Renal pelvis (tissue), 12 donors: ENCODE measurements at places on chromosomes 11 and 22.

DNA sequence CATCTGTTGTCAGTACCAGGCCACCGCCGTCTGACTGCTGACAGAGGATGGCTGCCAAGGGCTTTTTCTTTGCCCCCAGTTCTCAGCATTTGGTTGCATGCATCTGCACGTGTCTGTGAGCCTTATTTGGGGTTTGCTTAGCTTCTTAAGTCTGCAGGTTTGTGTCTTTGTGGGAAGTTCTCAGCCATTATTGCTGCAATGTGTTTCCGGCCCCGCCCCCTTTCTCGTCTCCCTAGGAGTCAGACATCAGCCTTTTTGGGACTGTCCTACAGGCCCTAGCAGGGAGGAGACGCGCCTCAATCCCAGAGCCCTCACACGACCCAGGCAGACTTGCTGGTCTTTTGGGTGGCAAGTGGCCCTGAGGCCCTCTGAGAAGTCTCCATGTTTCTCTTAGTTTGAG is 8.0 kb downstream of the MOB2 start:
- no peak for DNase-seq

DNA sequence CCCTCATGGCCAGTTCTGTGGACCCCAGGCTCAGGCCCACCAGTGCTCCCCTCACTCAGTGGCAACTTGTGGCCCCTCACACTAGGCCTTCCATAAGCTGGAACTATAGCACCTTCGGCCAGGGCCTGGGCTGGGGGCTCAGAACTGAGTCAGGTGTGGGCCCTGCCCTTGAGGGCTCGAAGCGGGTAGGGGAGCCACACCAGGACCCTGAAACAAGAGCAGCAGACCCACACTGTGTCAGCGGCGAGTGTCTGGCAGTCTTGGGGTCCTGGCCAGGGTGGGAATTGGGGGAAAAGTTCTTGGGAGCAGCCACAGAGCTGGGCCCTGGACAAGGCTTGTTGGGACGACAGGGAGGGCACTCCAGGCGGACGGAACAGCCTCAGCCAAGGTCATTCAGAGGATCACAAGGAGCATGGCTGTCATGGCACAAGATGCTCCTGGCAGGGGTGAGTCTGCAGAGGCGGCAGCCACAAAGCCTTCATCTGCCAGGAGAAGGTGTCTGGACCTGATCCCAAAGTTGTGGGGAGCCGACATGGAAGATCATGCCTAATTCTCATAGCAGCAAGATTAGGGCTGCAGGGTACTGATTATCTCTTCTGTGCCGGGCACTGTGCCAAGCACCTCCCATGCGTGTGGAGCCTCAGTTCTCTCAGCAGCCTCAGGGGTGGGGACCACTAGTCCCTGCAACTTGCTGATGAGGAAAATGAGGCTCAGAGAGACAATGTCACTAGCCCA is 50.7 kb downstream of the SHISAL1 start:
- DNase-seq: no peak

DNA sequence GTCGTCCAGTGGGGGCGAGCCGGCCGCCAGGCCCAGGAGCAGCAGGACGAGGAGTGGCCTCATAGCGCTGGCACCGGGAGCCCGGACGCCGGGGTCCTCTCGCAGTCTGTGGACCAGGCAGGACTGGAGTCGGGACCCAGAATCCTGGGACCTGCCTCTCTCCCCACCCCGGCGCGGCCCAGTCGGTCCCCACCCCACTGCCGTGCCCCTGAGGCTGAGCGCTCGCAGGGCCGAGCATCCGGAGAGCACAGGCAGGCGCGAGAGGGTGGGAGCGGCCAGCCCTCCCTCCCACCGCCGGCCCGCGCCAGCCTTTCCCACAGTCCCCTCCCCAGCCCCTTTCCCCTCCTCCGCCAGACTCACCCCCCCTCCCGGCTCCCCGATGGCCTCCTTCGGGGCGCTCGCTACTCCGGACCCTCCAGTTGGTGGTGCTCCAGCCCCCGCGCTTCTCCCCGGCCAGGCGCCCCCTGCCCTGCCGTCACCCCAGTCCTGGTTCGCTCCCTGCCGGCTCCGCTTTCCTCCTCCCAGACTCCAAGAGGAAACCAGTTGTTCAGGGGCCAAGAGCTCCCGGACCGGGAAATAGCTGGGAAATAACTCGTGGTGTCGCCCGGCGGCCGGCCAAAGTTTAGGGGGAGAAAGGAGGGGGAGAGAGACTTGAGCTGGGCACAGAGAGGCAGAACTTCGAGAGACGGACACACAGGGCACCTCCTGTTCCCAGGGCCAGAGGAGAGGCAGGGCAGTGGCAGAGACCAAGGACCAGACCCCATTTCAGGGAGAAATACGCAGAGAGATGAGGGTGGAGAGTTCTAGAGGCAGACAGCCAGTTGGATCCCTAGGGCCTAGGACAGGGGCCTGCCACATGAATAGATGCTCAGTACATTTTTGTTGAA is at the start of gene C1QTNF5:
Gene C1QTNF5 (minus strand): TSS at position 549 of the 887 bp plus-strand sequence. CDS start 486 bp downstream, at position 63.
- DNase-seq: peak; percentile 82

DNA sequence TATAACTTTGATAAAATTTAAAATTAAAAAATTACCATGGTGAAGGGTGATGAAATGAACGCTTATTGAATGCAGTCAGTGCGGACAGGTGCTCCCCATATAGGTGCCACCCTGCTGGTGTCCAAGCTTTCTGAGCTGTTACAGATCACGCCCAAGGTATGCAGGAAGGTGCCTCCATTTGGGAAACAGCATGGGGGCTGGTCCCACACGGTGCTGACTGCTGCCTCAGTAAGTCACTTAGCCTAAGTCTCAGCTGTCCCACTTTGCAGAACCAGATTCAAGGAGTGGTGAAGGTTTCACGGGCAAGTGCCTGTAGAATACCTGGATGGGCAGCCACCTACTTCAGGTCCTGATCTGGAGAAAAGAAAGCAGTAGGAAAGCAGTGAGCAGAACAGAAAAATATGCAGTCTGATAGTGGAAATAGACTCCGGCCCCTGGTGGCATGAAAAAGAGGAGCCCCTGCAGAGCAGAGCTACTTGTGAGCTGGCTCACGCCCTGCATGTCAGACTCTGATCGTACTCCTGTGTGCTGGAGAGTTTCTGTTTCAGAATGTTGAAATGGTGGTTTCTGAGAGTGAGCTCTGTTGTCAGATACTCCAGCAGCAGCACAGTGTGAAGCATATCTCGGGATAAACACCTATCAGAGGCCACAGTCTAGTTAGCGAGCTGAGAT is 33.2 kb downstream of the ADORA2A start:
- DNase-seq: no peak

DNA sequence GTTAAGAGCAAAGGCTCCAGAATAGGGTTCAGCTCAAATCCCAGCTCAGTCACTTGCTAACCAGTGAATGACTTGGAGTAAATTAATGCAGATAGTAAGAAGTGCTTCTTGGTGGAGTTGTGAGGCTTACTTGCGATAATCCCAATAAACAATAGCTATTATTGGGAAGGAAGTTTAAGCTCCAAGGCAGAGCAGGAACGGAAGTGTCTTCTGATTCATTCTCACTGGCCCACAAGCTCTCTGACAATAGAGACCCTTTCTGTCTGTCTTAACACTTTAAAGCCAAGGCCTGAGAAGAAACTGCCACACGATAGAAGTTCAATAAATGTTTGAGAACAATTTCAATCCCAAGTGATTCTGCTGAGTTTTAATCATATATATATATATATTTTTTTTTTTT is 155.4 kb downstream of the DBX1 start:
- DNase-seq: no peak

GRCh38 chr11:100863080-100863581 is 176.0 kb downstream of the ARHGAP42 start:
- no peak for DNase-seq

GRCh38 chr11:118572981-118573550 is 857 bp downstream of the ARCN1 start:
- no peak for DNase-seq

- DNase-seq: no peak
Measured at GRCh38 chr11:19403196-19403895, 162.6 kb upstream of the E2F8 start.

DNA sequence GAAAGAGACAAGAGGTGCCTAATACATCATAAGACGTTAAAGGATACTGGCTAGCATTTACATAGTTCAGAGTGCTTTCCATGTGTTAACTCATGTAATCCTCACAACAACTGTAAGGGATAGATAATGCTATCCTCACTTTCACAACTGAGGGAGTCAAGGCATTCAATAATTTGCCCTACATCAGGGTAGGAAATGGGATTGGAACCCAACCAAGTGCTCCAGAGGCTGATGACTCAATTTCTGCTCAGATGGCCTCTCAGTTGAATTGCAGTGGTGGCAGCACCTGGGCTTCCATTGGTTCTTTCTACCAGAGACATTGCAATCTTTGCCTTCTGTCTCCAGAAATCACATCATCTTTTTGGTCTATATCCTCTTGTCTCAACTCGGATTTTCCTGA is 232.9 kb downstream of the ETS1 start:
- no peak for DNase-seq

GRCh38 chr11:42237701-42238235 is 778.3 kb upstream of the LRRC4C start:
- no peak for DNase-seq

GRCh38 chr22:25987948-25988347 is 181.3 kb upstream of the SEZ6L start:
- DNase-seq: no peak

GRCh38 chr11:71188886-71189767 is 63.2 kb downstream of the SHANK2 start:
- no peak for DNase-seq

GRCh38 chr11:7449211-7449840 is 36.0 kb upstream of the OLFML1 start:
- no peak for DNase-seq

DNA sequence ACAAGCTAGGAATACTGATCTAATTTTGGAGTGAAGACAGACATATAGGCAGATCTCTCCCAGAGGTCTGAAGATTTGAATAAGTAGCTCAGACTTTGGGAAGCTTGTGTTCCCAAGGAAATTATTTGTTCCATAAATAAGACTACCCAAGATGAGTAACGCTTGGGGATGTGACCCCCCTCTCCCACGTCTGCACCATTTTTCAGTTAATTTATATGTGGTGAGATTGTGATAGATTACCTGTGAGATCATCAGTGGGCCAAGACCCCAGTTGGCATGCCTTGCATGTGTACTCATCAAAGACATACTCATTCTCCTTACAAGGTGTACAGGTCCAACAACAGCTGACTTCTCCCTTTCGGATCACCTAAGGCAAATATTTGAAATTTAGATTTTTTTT is 252.8 kb upstream of the CTSC start:
- no peak for DNase-seq

GRCh38 chr11:74754507-74755252 is 6.0 kb downstream of the RNF169 start:
- DNase-seq: no peak

GRCh38 chr11:12076840-12077534 is 33.4 kb upstream of the MICAL2 start:
- DNase-seq: no peak

DNA sequence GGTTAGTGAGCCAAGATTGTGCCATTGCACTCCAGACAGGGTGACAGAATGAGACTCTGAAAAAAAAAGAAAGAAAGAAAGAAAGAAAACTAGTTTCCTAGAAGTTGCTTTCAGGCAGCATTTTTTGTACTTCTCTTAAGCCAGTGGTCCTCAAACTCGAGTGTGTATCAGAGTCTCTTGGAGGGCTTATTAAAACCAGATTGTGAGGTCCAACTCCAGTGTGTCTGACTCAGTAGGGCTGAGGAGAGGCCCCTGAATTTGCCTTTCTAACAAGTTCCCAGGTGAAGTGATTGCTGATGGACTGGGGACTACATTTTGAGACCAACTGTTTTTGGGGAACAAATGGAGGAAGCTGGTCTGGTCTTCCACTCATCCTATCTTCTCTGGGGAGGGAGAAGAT is 57.5 kb upstream of the VSTM5 start:
- no peak for DNase-seq

DNA sequence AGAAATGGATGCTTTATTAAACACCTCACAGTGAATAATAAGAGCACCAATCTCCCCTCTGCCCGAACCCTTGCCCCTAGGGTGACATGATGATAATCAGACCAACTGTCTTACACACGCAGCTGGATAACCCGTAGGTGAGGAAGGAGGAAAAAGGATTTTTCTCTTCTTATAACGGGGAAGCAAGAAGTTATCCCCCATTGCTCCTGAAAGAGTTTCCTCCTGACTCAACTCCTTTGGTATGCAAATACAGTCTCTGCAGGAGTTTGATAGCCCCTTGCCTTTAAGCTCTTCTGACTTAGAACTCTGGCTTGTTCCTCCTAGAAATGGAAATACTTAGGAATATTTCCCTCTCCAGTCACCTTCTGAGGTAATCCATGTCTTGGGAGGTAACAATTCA is 455.8 kb downstream of the TMEM135 start:
- no peak for DNase-seq

- DNase-seq: no peak
Measured at GRCh38 chr11:19428206-19429002, 187.7 kb upstream of the E2F8 start.

DNA sequence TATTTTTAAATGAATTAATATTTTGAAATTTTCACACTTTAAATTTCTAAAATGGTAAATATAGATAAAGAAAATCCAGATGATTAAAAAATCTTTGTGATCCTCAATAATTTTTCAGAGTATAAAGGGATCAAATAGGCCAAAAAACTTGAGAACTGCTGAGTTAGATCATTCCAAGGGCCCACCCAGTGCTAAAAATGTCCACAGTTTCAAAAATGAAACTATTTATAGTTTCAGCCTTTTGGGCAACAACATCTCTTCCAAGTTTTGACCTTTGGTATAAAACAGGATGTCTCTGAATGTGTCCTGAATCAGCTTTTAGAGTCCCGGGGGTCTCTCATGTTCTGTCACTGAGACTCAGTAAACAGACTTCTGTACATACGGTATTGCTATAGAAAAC is 20.9 kb upstream of the BAIAP2L2 start:
- no peak for DNase-seq

- no peak for DNase-seq
Measured at GRCh38 chr11:129723761-129724162, 91.9 kb upstream of the TMEM45B start.

DNA sequence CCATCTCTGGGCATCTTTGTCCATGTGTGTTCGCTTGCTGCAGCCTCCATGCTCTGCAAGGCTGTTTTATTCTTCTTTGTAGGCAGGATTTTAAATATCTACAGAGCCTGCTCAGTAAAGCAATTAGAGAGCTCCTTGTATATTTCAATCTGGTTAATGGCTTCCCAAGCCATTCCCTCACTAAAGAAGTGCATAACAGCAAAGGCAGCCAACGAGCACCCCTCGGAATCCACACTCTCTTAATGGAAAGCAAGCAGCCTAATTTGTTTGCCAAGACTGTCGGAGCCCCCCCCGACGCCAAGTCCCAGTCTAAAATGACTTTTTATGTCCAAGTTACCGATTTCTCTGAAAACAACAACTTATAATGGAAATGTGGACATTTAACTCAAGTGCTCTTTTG is 123.6 kb downstream of the ARL14EP start:
- DNase-seq: no peak

DNA sequence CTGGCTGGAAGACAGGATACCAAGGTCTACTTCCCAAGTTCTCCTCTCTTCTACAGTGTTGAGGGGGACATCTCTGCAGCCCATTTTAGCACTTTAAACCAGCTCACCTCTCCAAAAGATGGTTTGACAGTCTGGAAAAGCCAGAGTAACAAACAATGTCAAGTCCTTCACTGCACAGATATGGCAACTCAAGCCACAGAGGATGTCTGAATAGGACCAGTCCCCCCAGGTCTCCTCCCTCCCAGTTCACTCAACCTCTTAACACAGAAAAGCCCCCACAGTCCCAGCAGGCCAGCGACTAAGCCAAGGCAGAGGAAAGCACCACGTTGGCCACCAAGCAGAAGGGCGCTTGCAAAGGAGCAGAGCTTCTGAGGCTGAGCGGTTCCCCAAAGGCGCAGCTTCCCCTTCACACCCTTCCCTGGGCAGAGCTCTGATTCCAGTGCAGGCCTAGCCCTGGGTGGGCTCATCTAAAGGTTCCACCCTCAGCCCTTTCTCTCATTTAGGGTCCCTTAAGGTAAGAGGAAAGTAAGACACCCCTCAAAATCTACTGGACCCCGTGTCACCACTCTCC is 62.7 kb downstream of the PAK1 start:
- DNase-seq: no peak
